ENCODE measurements at places on chromosomes 5 and 9.

GRCh38 chr9:74777136-74777879 is 110.4 kb downstream of the TRPM6 start:
- peak; percentile 46 for DNase-seq

DNA sequence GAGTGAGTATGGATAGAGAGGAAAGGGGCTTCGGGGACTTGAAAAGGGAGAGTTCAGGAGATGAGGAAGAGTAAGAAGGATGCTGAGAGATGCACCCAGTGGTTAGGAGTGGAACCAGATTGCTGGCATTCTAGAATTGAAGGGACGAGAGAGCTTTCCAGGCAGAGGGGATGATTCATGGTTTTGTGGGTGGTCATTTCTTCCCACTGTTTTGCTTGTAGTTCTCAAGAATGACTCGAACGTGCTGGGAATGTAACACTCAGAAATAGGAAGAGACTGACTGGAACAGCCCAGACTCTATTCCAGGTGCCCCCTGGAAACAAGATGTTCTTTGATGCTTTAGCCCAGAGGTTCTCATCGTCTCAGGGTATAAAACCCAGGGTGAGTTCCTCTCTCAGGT is 294.2 kb downstream of the ICE1 start:
- no peak for DNase-seq

- no peak for DNase-seq
These were observed 181.9 kb downstream of the FGF18 start for GRCh38 chr5:171601266-171601881.

GRCh38 chr5:31895199-31895820 is 256.4 kb downstream of the PDZD2 start:
- DNase-seq = no peak

DNA sequence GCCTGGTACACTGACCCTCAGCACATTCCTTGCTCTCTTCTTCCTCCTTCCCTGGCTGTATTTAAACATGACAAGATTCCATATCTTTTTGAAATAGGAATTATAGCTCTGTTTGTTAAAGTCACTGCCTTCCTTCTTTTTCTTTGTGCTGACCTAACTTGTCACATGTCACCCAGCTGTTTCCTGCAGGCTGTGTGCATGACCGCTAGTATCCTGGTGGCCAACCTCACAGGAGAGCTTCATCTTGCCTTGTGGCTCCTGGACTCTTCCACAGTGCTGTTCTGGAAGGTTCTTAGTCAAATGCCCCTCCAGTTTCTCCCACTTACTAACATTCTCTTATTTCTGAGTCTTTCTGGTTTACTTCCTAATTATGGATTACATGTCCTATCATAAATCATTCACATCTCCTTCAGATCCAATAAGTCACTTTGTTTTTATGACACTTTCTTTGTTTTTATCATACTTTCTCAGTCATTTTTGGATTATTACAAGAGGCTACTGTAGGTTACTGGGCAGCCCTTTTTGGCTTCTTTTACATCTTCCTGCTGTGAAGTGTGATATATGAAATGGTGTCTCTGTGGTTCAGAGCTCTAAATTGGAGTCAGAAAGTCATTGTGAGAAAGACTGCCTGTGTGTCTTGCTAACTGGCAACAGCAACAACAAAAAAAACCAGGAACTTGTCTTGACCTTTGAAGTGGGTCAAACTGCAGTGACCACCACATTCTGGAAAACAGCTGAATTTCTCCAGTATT is 463.6 kb upstream of the DAP start:
- DNase-seq = no peak

GRCh38 chr5:76941442-76941841 is 11.4 kb upstream of the CRHBP start:
- no peak for DNase-seq

DNA sequence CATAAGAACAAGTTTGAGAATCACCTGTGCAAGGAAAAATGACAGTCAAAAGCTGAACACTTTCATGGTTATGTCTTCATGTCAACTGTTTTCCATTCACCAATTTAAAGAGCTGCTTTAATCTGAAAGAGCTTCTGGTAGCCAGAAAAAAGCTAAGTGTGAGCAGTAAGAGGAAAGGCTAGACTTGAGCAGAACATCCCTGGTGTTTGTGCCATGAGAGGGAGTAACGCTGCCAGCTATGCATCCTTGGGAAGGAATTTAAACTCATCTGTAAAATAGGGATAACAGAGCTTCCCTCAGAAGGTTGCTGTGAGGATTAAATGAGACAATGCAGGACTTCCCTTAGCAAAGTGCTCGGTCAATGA is 193.7 kb downstream of the MAPKAP1 start:
- no peak for DNase-seq

- no peak for DNase-seq
These were observed 253.0 kb downstream of the CDH10 start for GRCh38 chr5:24391816-24392215.
